AG10803 (cell line): ENCODE measurements at places on chromosomes 5 and 9.

- DNase-seq, result no peak
These were observed 62.6 kb downstream of the PPARGC1B start for GRCh38 chr5:149792540-149793255.

DNA sequence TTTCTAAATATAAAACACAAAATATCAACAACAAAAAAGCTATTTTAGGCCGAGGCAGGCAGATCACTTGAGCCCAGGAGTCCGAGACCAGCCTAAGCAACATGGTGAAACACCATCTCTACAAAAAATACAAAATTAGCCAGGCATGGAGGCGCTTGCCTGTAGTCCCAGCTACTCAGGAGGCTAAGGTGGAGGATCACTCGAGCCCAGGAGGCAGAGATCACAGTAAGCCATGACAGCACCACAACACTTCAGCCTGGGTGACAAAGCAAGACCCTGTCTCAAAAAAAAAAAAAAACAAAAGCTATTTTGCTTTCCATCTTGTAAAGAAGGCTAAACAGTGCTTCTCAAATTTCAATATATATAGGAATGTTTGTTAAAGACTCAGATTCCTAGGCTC, 11.3 kb downstream of the C5orf15 start:
- no peak for DNase-seq

- peak; percentile 23 for DNase-seq
These were observed 15.2 kb upstream of the SPATA9 start for GRCh38 chr5:95697781-95698681.

GRCh38 chr9:137453643-137454081, 5.5 kb downstream of the NSMF start:
- DNase-seq, result peak; percentile 63

DNA sequence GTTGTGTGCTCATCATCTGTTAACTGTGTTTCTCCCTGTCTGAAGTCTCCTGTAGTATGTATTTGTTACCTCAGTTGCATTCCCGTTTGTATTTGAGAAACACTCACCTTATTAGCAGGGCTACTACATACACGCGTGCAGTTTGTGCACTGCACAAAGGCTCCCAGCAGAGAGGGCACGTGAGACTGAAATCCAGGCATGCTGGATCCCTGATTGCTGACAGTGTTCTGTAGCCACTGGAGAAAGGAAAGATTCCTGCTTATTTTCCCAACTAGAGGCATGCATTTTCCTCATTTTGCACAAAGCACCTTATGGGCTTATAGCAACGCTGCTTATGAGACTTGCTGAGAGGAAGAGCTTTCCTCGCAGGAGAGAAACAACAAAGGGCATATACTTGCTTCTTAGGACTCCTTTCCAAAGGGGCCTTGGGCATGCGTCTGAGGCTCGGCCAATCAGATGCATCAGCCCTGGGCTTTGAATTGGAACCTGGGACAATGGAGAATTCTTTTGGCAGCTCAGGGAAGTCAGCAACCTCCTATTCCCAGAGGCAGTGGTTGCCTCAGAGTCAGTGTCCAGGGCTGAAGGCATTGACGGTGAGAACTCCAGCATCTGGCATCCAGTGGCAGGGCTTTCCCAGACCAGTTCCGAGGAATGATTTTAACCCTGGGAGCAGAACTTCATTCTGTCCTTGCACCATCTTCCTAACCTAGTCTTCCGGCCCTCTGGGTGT, 9.9 kb upstream of the MEGF10 start:
- no peak for DNase-seq

GRCh38 chr5:170121321-170121720, 15.6 kb downstream of the FOXI1 start:
- DNase-seq, result peak; percentile 54

- DNase-seq, result no peak
These were observed 12.5 kb downstream of the ST8SIA4 start for GRCh38 chr5:100890461-100891008.

GRCh38 chr5:88833371-88834130, 49.4 kb downstream of the MEF2C start:
- peak; percentile 57 for DNase-seq

GRCh38 chr9:34493972-34494535, 28.7 kb downstream of the ENHO start:
- DNase-seq, result peak; percentile 32

- no peak for DNase-seq
These were observed 63.4 kb upstream of the HMHB1 start for GRCh38 chr5:143748516-143748915.
